GM06990 (cell line): ENCODE measurements at places on chromosomes 4 and X.

- DNase-seq = no peak
Observed at GRCh38 chrX:12403474-12404082, 265.3 kb downstream of the FRMPD4 start.

DNA sequence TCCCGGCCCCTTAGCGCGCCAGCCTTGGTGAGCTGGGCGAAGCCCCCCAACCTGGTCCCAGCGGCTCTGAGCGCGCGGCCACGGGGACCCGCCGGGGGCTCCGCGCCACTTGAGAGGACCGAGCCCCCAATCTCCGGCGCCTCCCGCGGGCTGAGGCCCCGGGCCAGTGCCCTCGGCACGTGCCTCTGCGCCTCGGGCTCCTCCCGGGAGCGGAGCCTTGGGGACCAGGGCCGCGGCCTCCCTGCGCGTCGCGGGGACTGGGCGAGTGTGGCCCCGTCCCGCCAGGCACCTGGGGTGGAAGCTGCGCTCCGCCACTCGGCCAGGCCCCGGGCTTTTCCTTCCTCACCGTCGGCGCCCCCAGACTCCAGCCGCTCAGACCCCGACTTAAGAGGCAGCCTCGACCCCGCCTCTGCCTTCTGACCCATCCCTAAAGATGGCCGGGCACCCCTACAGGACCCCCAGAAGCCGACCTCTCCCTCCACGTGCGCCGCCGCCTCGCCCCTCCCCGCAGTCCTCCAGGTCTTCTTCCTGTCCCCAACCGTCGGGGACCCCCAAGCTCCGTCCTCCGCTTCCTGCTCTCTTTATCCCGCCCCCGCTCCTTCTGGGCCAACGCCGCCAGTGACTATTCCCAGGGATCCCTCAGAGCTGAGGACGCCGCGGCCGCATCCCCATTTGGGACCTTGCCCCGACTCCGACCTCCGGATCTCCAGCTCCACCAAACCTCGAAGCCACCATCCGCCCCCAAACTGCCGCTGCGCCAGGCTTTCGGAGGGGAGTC lies 752 bp downstream of the ERAS start:
- DNase-seq = no peak

GRCh38 chr4:101987623-101988243 lies 197.2 kb downstream of the BANK1 start:
- peak; percentile 18 for DNase-seq

DNA sequence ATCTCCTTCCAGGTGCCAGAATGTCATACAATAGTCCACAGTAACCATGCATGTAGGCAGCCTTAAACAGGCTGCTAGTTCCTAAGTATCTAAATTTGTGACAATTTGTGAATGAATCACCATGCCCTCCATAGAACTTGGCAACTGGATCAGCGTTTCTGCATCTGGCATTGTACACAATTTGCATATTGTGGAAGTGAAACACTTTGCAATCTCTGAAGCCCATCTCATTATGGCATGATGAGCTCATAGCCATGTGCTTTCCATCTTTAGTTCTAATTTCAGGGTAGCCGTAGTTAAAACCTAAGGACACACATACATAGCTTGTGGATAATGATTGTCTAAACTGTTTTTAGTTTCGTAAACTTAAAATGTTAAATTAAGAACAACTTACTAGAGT lies 573.6 kb downstream of the PPP4R3C start:
- DNase-seq = no peak

- DNase-seq = no peak
Observed at GRCh38 chr4:128565565-128566186, 243.8 kb upstream of the JADE1 start.

DNA sequence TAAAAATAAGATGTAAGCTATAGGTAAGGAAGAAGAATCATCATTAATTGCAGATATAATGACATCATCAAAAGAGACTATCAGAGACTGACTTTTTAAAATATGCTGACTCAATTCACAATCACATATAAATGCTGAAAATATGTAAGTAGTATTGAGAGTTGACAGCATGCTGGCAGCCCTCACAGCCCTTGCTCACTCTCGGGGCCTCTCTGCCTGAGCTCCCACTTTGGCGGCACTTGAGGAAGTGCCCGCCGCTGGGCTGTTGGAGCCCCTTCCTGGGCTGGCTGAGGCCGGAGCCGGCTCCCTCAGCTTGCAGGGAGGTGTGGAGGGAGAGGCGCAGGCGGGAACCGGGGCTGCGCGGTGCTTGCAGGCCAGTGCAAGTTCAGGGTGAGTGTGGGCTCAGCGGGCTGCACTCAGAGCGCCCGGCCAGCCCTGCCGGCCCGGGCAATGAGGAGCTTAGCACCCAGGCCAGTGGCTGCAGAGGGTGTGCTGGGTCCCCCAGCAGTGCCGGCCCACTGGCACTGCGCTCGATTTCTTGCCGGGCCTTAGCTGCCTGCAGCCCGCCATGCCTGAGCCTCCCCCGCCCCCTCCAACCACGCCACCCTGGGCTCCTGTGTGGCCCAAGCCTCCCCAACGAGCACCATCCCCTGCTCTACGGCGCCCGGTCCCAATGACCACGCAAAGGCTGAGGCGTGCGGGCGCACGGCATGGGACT lies 68.9 kb downstream of the RAB28 start:
- DNase-seq = no peak

DNA sequence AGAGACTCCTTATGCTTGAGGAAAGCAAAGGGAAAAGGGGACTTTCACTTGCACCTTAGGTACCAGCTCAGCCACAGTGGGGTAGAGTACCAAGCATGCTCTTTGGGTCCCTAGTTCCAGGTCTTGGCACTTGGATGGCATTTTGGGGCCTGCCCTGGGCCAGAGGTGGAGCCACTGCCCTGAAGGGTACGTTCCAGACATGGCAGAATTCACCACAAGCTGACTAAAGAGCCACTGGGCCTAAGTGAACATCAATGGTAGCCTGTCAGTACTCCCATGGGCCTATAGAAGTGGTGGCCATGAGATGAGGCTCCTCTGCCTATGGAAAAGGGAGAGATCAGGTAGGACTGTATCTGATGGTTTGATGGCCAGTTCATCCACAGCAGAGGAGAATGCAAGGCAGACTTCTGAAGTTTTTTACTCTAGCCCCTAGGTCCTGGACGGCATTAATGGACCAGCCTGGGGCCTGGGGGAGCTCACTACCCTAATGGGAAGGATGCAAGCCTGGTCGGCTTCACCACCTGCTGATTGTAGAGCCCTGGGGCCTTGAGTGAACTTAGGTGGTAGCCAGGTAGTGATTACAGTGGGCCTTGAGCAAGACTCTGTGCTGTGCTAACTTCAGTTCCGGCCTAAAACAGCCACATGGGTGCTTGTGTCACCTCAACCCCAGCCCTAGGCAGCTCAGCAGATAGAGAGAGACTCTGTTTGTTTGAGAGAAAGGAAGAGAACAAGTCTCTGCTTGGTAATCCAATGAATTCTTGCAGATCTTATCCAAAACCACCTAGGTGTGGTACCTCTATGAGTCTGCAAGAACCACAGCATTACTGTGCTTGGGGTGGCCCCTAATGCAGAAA lies 19.8 kb upstream of the HSFX4 start:
- DNase-seq = no peak

GRCh38 chrX:21166272-21166982 lies 207.8 kb upstream of the CNKSR2 start:
- no peak for DNase-seq

GRCh38 chrX:150813922-150814321 lies 84.5 kb downstream of the CD99L2 start:
- no peak for DNase-seq

DNA sequence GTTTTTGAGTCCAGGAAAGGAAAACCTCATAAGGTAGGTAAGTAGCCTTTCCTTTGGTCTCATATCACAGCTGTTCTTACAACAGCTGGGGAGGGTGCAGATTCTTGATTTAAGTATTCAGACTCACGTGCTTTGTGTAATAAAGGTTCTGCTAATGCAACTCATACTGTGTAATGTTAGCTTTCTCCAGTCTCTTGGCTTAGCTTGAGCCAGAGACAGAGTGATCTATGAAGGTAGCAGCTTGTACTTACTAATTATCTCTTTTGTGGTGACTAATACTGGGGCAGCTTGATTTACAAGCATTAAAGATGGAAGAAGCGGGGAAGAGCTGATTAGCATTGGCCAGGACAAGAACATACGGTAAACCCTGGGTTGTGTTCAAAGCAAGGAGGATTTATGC lies 80.3 kb downstream of the LNX1 start:
- no peak for DNase-seq

- no peak for DNase-seq
Observed at GRCh38 chrX:27565992-27566391, 24.2 kb upstream of the DCAF8L2 start.

DNA sequence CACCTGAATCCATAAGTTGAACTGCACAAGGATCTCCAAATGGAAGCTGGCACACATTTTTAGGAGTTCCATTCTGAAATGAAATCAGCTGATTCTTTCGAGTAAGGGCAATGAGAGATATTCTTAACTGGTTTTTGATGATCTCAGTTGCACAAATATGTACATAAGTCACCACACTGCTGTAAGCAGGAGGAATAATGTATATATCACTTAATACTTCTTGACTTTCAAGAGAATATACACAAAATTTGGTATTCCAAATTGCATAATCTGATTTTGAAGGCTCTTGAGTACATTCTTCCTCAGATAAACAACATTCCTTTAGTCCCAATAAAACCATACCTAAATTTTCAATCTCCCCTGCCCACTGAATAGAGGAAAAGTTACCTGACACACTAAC lies 8.2 kb downstream of the FANCB start:
- no peak for DNase-seq

GRCh38 chr4:145203410-145203809 lies 23.0 kb upstream of the OTUD4 start:
- DNase-seq = no peak

- no peak for DNase-seq
Observed at GRCh38 chr4:100848841-100849240, 331.0 kb upstream of the EMCN start.

GRCh38 chrX:152307936-152308335 lies 143.2 kb downstream of the GABRA3 start:
- DNase-seq = no peak

DNA sequence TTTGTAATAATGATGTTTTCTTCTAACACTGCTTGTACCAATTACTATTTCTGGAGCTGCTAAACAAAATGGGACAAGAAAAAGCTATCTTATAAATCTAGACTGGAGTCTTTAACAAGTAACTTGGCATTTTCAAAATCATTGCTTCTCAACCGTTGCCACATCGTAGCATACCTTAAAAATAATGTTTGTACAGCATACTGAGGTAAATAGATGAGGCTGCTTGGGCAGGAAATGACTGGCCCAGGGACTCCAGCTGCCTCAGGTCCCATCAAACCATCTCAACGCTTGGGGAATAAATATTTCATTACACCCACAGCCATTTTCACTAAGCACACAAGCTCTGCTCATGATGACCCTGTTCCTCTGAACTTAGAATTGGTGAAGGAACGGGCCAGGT lies 115.1 kb downstream of the SPANXA1 start:
- DNase-seq = no peak

- DNase-seq = no peak
Observed at GRCh38 chrX:36787752-36788151, 220.4 kb upstream of the FAM47C start.

DNA sequence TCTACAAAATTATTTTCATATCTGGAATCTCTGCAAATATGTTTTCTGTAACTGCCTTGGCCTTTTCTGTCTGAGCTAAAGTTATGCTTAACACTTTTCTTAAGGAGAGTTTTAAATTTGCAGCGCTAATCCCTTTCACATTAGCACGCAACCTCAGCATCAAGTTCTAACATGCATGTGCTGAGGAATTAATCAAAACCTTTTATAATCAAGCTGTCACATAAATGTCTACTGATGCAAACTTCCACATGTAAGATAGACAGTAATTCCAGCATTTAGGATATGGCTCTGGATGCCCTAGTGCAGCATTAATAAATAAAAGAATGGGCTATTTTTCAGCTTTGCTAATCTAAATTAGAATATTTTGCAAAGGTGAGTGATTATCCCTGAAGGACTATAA lies 17.5 kb upstream of the NEIL3 start:
- DNase-seq = no peak

- no peak for DNase-seq
Observed at GRCh38 chr4:87304745-87305432, 17.8 kb downstream of the HSD17B13 start.

DNA sequence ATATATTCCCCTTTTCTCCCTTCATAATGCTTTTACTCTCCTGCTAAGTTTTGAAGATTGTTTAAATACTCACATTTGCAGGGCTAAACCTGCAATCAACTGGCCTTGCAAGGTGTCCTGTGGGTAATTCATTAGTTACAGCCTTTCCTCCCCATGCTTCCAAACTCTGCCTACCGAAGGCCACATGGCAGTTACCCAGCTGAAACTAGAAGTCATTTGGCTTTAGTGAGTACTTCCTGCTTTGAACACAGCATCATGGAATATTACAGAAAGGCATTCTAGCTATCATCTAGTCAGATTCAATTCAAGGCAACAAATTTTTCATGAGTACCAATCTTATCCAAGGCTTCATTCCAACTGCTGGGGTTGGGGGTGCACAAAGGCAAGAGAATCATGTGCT lies 55.6 kb downstream of the SRPX start:
- DNase-seq = no peak

- no peak for DNase-seq
Observed at GRCh38 chr4:145176641-145177432, 3.6 kb downstream of the OTUD4 start.

GRCh38 chr4:18463987-18464559 lies 442.5 kb upstream of the LCORL start:
- no peak for DNase-seq

GRCh38 chrX:81259714-81260395 lies 58.0 kb downstream of the SH3BGRL start:
- DNase-seq = no peak

GRCh38 chr4:139824882-139825522 lies 159.4 kb downstream of the MGST2 start:
- DNase-seq = no peak

DNA sequence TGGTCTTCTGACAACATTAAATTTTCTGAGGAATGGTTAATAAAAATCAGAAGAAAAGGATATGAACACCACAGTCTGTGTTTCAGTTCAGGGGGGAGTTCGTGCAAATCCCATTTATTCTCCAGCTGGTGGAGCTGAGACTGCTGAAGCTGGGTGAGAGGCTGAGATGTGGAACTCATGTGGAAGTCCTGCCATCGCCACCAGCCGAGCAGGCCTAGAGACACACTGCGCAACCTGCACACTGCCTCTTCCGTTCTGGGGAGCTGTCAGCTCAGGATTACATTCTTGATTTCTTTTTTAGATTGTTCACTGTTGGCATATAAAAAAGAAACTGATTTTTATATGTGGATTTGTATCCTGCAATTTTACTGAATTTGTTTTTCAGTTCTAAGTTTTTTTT lies 66.6 kb upstream of the ELOVL6 start:
- no peak for DNase-seq

DNA sequence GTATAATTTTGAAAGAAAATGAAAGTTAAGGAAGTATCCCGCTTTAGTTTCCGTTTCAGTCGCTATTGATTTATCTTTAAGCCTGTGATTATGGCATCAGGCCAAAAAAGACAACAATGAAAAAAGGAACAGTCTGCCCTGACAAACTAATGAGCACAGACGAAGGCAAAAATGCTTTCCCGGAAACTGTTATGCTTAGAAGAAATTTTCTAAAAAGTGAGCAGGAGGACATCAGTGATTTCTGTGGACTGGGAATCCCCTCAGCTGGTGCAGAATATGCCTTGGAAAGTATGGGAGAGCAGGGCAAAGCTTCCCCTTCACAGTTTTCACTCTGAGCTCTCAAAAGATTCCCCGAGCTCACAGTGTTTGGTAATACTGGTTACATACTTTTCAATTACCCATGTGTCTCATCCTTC lies 5.1 kb upstream of the CXCL10 start:
- no peak for DNase-seq

GRCh38 chr4:99861120-99861905 lies 32.9 kb downstream of the LAMTOR3 start:
- no peak for DNase-seq
